ENCODE measurements at places on chromosomes 3 and 15.

GRCh38 chr3:179713643-179714090, 60.8 kb downstream of the USP13 start:
- no peak for DNase-seq

GRCh38 chr3:38458796-38459498, 5.3 kb downstream of the ACVR2B start:
- DNase-seq, result no peak

- no peak for DNase-seq
These were observed 57.5 kb upstream of the EPHB1 start for GRCh38 chr3:134737516-134737915.

GRCh38 chr15:64045774-64046420, 388 bp downstream of the DAPK2 start:
- DNase-seq, result no peak

GRCh38 chr3:71097557-71097956, 486.0 kb downstream of the FOXP1 start:
- DNase-seq, result no peak
